ENCODE measurements at places on chromosomes 4 and X.

- no peak for DNase-seq
Observed at GRCh38 chrX:139106069-139106468, 394.6 kb upstream of the FGF13 start.

GRCh38 chr4:108431986-108432385, 188.4 kb upstream of the RPL34 start:
- no peak for DNase-seq

DNA sequence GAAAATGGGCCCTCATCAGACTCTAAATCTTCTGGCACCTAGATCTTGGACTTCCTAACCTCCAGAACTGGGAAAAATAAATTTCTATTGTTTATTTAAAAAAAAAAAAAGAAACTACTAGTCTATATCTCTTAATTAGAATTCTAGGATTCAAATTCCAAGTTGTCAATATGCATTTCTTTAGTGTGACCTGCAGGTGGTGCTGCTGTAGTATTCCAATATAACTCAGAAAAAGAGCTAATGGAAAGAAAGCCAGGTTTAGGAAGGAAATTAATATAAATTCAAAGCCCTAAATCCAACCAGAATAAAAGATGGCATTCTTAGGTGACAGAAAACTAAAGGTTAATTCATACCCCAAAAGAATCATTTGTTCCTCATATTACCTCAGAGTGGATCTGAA, 80.0 kb upstream of the NALF2 start:
- peak; percentile 2 for DNase-seq

- DNase-seq: no peak
Observed at GRCh38 chr4:4762909-4763821, 96.3 kb upstream of the MSX1 start.

GRCh38 chrX:2446815-2447214, 54.0 kb downstream of the DHRSX start:
- no peak for DNase-seq

DNA sequence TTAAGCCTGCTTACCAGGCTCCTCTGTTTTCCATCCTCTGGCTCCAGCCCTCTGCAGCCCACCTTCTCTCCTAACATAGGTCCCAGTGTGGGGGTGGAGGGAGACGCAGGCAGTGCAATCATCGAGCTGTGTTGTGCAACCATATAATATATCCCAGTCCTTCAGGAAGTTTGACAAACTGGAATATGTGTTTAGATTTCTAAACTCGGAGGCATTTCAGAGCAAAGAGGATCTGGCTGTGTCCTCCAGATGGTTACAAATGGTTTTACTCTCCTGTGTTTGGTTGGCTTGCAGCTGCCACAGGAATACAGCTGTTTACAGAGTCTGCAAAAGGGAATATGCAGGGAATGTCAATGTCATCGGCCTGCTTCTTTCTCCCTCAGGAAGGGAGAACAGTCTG, 195.3 kb upstream of the LNX1 start:
- no peak for DNase-seq

DNA sequence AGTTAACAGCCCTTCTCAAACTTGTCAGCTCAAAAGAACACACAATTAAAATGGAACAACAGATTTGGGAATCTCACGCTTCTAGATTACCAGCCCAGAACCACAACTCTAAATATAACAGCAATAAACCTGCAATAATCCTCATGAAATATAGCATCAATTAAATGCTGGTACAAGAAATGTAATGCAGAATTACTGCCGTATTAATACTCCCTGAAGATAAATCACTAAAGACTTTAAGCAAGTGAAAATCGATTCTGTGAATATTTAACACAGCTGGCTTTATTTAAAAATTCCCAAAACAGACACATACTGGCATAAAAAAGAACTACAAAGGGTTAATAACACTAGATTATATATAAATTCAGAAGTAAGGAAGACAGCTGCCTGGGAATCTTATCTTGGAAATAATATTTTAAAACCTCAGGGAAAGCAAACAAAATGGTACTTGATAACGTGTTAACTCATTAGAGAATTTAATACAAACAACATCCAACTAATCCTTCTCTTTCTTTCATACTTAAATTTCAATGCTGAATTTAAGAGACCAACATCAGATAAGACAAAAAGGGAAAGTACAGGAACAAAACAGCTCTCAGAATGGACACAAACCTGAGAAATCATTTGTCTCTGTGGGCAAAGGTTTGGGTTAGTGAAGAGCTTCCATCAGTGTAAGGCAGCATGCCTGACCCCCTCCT, 34.7 kb downstream of the APBB2 start:
- no peak for DNase-seq

GRCh38 chr4:41693629-41694028, 54.9 kb downstream of the PHOX2B start:
- peak; percentile 34 for DNase-seq
